Cortex of kidney (tissue), 1 donor: ENCODE measurements at places on chromosomes 11 and 22.

DNA sequence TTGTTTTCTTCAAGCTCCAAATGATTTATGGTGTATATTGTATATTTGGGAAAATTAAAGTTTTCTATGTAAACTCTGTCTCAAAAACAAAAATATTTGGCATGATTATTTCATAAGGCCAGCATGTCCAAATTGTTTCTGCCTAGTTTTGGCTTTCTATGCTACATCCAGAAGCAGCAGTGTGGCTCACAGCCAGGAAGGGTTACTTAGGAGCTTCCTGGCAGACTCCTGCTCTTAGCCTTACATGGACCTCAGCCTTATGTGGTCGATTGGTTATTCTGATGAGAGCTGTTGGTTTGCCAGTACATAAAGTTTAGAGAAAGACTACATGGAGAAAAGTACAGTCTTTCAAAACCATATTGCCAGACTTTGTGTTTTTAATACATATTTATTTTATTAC is 297.7 kb upstream of the FAT3 start:
- no peak for DNase-seq

GRCh38 chr11:94196363-94196762 is 67.7 kb downstream of the PANX1 start:
- no peak for DNase-seq

DNA sequence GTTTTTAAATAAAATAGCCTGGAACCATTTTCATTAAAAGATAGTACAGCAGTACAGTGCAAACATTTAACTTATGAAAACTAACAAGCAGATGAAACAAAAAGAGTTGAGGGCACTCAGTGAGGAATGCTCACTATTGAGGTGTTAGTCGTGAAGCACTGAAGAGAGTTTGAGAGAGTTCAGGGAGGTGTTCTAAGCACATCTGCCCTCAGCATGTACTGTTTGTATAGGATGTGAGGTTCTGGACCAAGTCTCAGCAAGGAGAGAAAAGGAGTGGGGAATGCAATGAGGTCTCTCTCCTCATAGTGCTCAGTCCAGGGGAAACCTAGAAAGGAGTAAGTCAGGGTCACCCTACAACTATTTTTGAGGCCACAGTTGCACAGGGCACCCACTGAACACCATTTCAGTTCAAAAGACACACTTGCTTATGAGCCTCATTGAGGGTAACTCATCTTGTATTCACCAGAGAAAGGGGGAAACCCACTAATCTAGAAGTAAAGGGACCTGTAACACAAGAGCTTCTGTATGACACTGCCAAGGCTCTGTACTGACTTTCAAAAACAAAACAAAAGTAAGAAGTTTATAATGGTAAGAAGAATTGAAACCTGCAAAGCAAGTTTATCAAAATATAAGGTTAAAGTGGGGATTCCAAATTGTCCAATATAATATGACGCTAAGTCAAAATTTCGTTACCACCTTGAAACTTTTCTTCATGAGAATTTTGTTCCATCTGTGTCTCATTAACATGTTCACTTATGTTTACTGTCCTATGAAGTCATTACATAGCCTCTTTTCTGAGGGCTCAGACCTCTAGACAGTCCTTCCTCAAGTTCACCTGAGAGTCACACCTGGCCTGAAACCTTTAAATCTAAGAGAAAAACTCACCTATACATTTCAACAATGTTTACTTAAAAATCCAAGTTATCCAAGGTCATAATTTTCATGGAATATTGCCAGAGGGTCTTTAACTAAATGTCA is 275.3 kb downstream of the ETS1 start:
- DNase-seq: no peak

DNA sequence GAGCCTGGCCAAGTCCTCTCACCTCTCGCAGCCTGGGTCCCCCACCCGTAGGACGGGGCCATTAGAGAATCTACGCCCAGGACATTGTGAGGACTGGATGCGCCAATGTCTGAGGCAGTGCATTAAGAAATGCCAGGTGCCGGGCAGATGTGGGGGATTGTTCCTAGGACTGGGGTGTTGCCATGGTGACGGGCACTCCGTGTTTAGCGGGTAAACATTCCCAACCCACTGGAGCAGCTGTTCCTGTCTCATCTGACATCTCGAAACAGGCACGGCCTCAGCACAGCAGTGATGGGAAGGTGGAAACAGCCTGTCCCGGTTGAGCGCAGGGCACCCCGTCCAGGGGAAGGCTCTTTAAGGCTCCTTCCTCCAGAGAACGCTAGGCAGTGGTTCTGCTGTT is 99.6 kb upstream of the RTL6 start:
- DNase-seq: no peak

GRCh38 chr11:11406652-11407051 is 53.6 kb upstream of the CSNK2A3 start:
- no peak for DNase-seq
